ENCODE measurements at places on chromosomes 2 and 18.

DNA sequence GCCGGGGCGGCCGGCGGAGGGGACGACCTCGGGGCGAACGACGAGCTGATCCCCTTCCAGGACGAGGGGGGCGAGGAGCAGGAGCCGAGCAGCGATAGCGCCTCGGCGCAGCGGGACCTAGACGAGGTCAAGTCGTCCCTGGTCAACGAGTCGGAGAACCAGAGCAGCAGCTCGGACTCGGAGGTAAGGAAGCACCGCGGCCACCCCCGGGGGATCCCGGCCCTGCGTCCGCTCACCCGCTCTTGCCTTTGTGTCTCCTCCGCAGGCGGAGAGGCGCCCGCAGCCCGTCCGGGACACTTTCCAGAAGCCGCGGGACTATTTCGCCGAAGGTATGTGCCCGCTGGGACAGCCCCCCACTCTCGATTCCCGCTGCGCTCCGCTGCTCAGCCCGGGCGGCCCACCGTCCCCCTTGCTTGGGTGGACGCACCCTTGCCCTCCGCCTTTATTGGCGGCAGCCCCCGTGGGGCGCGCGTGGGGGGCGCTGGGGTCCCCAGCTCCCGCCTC, 611 bp downstream of the TCF7L1 start:
- DNase-seq, result no peak

GRCh38 chr18:35497027-35497369, 762 bp downstream of the INO80C start:
- DNase-seq, result no peak

- DNase-seq, result no peak
Measured at GRCh38 chr2:8248623-8248957, 433.3 kb upstream of the ID2 start.

DNA sequence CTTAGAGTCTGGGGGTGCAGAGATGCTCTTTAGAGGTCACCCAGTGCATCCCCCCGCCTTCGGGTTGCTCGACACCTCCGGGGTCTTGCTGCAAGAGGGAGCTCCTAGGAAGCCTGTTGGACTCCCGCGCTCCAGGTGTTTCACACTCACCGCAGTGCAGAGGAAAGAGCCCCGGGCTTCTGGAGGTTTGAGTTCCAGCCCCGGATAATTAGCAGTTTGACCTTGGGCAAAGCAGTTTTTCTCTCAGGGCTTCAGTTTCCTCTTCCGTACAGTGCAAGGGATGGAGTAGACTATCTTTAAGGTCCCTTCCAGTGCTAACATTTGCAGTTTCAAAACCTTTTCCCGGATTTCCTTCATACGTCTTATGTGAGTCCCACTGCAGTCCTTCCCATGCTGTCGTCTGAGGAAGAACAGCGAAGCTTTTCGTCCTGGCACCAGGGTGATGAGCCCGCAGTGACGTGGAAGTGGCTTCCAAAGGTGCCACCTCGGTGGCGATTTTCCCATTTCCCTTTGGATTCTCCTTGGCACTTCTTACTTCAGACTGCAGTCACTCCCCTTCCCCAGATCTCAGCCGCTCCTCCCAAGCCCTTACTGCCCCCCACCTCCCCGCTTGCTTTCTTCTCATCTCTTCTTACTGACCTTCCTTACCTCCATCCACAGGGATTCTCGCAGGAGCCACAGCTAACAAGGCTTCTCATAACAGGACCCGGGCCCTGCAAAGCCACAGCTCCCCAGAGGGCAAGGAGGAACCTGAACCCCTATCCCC, 585 bp downstream of the PNKD start:
- DNase-seq, result no peak

- DNase-seq, result no peak
Measured at GRCh38 chr2:154374416-154374815, 324.1 kb upstream of the KCNJ3 start.

- DNase-seq, result no peak
Measured at GRCh38 chr2:180254872-180255271, 247.8 kb upstream of the CWC22 start.

GRCh38 chr18:50218432-50219197, 23.7 kb upstream of the MYO5B start:
- DNase-seq, result no peak

- no peak for DNase-seq
Measured at GRCh38 chr2:11602563-11603204, 67.3 kb downstream of the NTSR2 start.

- peak; percentile 30 for DNase-seq
Measured at GRCh38 chr2:152036611-152037469, 62.0 kb downstream of the CACNB4 start.

- DNase-seq, result no peak
Measured at GRCh38 chr2:144451443-144451842, 68.5 kb downstream of the ZEB2 start.

- no peak for DNase-seq
Measured at GRCh38 chr2:154580767-154581166, 117.7 kb upstream of the KCNJ3 start.

DNA sequence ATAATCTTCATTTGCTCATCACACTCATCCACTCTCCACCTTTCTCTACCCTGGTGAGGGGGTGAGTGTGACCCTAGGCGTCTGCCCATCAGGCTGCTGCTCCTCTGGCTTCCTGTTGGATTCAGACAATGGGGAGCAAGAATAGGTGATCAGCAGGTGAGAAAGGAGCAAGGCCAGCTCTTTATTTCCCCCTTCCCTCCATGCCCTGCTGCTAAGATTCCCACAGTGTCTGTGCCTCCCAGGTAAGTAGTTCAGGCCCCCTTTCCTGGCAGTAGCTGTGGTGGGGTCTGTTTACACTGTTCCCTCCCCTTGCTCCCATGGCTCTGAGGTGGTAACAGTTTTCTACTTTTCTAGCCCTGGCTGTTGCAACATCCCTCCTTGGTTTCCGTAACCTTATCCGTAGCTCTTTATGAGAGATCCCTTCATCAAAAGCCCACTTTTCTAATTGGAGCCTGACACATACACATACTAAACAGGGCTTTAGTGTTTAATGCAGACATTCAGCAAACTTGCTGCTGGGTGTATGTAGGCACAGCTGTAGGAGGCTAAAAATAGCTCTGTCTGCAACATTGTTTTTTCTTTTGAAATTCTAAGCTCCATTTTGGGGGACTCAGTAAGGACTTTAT, 27.5 kb downstream of the MAP2 start:
- DNase-seq, result no peak

GRCh38 chr2:175576875-175577274, 395.4 kb upstream of the ATP5MC3 start:
- no peak for DNase-seq

Measured in activated CD4-positive, alpha-beta T cell treated with anti-CD3 and anti-CD28 coated beads, Interleukin-2, amount 50 U/mL, for 4 hours (primary cell).